Left lobe of liver (tissue), 2 donors: ENCODE measurements at places on chromosomes 4 and X.

GRCh38 chr4:88628746-88629145, 36.5 kb downstream of the HERC3 start:
- no peak for DNase-seq

DNA sequence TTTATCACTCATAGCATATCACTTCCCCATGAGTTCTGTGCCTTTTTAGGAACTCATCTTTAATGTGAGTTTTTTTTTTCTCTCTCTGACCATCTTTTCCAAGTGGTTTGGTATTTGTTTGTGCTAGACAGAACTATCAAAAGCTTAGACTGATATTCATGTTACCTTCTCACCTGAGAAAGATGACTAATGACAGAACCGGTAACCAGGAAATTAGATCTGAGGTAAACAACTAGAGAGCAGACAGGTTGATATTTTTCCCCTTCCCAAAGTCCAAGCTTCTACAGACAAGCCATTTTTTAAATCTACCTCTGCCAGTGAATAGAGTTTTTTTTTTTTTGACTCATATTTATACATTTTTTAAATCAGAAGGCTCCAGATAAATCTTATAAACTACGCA, 17.0 kb upstream of the SRD5A3 start:
- DNase-seq = no peak

DNA sequence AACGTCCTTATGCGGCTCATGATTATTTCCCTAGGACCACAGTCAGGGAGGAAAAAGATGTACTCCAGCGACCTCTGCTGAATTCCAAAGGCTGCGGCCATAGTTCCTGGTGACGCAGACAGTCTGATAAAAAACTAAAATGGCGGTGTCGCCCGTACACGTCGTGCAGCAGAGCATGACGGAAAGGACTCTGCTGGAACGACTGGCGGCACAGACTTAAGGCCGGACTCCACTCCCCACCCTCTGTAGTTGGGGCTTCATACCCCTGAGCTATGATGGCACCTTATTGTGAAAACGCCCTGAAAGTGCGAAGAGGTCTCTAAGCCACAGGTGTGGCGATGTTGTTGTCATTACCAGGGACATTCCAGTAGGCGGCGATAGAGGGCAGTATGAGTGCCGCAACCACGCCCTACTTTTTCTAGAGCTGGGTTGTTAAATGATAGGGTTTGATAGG, 90.0 kb upstream of the EDA2R start:
- peak; percentile 58 for DNase-seq

- DNase-seq = no peak
Observed at GRCh38 chr4:185204238-185204910, 574 bp upstream of the CFAP97 start.
